ENCODE measurements at places on chromosomes 6 and 20.

- no peak for DNase-seq
Measured at GRCh38 chr6:46815130-46815529, 21.9 kb downstream of the MEP1A start.

DNA sequence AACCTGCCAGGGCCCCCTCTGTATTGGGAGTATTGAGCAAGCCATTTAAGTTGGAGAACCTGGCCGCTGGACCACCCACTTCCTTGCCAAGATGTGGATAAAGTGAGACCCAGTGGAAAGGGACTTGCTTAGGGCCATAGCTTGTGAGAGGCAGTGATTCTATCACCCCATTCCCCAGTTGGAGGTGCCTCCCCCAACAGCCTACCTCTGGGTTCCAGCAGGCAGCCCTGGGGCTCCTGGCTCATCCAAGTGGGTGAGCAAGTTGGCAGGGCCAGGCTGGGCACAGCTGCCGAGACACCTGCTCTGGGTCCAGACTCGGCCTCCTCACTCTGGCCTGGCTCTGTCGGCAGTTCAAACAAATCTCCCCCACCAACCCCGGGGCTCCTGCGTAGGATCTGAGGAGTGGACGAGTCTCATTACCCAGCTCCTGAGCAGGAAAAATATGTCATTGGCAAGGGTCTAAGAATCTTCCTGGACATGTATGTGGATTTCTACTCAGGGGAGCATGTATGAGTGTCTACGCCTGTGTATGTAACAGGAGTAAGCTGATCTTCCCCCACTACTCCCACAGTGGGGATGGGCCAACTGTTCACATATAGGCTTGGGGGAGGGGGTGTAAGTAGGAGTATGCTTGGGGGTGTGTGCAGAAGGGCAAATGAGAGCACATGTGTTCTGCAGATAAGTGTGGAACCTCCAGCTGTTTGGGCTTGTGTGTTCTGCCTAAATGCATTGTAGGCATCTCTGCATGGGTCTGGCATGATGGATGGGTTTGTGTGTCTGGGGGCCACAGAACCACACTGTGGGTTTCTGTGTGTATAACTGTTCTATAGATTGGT, 1.9 kb downstream of the ID1 start:
- DNase-seq, result no peak

- DNase-seq, result no peak
Measured at GRCh38 chr6:41332842-41333736, 2.3 kb upstream of the NCR2 start.

DNA sequence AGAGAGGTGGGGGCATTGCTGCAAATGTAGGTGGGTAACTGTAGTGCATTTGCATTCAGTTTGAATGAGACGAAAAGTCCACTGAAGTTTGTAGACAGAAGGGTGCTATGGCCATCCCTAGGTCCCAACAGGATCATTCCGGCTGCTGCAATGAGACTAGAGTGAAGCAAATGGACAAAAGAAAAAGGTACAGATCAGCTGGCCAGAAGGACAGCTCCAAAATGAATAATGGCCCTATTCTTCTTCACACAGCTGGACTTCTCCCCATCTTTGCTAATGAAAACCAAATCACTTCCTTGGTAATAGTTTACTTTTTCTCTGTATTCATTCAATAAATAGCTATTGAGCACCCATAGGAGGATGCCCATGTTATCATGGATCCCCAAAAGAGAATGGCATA, 56.4 kb upstream of the TPD52L1 start:
- no peak for DNase-seq

GRCh38 chr6:137489046-137490005, 4.9 kb downstream of the OLIG3 start:
- no peak for DNase-seq

GRCh38 chr6:73367761-73368355, 1.8 kb downstream of the OOEP start:
- DNase-seq, result no peak

- DNase-seq, result no peak
Measured at GRCh38 chr6:139659196-139659595, 284.7 kb upstream of the CITED2 start.

GRCh38 chr20:44051661-44052000, 135.4 kb downstream of the JPH2 start:
- DNase-seq, result no peak

DNA sequence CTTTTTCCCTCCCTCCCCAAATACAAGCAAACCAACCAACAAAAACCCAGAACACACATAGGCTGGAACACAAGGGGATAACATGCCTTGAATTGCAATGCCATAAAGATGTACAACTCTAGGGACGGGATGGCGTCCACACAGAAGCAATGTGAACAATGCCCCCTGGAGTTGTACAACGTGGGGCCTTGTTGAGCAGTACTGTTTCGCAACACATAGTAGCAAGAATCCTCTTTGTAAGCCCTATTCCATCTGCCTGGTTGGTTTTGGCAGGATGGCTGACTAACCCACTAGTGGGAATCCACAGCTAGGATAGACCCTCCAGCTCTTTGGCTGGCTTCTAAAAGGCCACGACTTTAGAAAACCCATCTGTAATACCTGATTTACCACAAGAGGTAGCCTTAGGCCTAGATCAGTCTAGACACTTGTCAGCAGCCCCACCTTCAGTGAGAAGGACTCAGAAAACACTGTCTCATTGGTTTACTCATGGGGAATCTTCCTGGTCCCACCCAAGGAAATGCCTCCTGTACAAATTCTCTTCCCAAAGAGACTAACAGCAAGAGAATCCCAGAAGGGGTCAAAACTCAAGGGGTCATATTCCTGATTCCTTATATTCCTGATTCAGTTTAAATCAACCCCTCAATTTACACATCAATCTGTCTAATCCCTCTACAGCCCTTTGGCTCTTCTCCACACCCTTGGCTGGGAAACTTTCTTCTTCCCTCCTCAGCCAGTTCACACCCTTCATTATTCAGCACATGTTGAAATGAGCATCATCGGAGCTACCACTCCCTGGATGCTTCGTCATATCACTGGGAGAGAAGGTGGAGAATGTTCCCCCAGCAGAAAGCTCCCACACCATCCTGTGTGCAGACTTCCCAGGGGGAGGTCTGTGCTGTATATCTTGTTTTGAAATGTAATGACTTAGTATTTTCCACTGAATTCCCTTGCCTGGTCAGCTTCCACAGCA, 622.4 kb upstream of the FLRT3 start:
- DNase-seq, result no peak

DNA sequence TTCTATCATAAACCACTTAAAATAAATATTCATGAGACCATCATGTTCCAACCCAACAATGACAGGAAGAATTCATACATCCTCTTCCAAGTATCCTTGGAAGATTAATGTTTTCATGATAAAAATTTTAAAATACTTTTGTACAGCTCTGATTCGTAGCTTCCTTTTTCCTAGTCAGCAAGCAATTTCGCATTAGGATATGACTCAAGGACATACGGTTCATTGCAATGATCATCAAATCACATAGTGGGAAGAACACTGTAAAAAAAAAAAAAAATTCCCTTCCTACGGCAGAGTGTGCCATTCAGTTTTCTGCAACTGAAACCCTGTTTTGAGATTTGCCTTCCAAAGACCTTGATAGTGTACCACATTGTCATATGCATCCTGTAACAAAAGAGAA, 35.3 kb upstream of the GFOD1 start:
- no peak for DNase-seq

- DNase-seq, result no peak
Measured at GRCh38 chr6:157120534-157121232, 202.6 kb downstream of the TMEM242 start.

DNA sequence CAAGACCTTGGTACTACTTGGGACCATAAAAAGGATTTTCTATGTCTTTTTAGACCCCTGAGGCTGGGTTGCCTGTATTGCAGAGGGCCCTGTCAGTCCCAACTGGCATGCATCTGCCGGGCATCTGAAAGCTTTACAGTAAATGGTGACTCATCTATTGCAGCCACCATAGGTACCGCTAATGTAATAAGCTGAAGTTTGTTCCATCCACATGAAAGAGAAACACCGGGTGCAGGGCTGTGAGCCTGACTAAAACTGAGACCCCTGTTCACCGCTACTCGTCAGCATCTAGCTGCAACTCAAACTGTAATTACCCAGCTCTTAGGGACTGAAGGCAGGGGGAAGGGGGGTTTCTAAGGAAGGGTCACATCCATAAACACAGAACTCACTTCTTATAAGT, 49.5 kb downstream of the TRERF1 start:
- DNase-seq, result peak; percentile 47

DNA sequence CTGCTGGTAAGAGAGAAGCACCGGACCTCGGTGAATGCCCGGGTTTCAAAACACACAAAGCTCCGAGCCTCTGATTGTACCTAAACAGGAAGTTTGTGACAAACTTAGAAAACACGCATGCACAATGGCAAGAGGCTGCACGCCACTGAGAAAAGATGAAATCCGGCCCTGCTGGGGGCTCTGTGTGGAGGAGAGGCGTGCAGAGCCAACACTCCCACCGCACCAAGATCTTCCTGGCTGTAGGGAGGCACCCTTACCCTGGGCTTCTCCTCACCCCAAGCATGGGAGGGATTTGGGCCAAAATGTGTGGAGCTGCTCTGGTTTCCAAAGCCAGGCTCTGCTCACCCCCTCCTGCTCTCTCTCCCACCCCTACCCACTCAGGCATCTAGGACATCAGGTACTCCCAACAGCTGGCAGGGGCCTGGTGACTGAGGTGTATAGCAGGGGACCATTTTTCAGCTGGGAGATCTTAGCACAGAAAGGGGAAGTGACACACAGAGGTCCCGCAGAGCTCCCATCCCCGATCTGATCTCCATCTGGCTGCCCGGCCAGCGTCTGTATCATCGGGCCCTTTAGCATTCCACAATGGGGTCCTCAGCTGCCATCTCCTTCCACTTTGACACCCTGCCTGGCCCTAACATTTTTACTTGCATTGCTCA, 84.2 kb downstream of the TRERF1 start:
- peak; percentile 39 for DNase-seq

GRCh38 chr6:90072935-90073464, 178.7 kb downstream of the GJA10 start:
- DNase-seq, result no peak

DNA sequence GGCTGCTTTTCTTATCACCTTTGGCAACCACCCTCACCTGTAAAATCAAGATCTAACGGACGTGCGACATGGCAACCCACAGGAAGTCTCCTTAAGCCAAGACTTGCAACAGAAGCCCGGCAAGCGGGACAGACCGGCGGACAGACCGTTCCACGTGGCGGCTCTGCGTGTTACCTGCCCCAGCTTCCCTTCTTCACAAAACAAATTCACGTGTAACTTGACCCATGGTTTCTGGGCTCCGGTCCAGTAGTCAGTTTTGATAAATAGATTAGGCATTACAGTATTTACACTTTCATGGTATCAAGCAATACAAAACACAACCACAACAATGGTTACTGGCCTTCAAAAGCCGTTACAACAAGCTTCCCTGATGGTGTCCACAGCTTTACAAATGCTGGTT, 133.8 kb downstream of the PRND start:
- DNase-seq, result no peak

DNA sequence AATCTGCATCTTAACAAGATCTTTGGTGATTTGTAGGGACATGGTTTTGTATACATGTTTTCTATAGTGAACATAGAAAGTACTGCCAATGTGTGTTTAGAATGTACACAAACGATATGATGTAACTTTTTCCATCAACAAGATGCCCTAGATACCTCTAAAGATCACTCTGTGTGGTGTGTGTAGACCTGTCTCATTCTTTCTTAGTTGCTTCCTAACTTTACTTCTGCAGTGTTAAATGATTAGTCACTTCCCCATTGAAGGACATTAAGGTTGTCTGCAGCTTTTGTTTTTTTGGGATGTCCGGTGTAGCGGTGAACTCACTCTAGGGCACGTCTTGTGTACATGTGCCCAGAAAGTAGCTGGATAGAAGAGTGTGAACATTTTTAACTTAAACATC, 35.9 kb downstream of the CDYL start:
- DNase-seq, result no peak

DNA sequence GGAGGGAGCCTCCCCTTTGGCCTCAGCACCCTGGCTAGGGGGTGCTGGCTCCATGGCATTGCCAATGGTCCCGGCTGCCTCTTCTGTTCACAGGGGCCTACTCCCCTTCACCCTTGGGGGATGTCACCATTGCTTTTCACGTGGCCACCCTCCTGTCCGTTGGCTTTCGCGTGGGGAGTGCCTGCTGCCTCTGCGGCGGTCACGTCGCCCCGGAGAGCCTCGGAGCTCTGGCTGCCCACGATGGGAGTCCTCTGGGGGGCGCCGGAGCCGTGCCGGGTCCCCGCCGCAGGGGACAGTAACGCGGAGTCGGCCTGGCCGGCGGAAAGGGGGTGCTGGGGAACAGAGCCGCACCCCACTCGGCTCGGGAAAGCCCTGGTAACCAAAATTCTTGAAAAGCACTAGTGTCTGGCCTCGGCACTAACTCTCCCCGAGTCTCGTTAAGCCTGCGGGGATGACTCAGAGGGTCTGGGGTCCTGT, 661 bp upstream of the HEBP2 start:
- peak; percentile 35 for DNase-seq
